ENCODE measurements at places on chromosomes 2 and 18. TPM values are rescaled to one million over a fixed set of nuclear protein-coding genes. Genes with fewer than 3 reads are reported as not detected.

DLX2 gene
- total RNA-seq: 0.24 TPM

SNORC gene
- total RNA-seq: 1.3 TPM

EIF2B4 gene
- 29.9 TPM for total RNA-seq

APLF gene
- total RNA-seq: 10.5 TPM

CHRND gene
- not detected for total RNA-seq

FEZ2 gene
- 69.0 TPM for total RNA-seq

RASGRP3 gene
- total RNA-seq: 26.9 TPM

HOXD9 gene
- 8.9 TPM for total RNA-seq

CCDC102B gene
- total RNA-seq: 17.2 TPM

ITGB6 gene
- 0.61 TPM for total RNA-seq

NOL4 gene
- under 0.01 TPM for total RNA-seq

IL36A gene
- not detected for total RNA-seq

SPDYA gene
- 0.24 TPM for total RNA-seq

NOSTRIN gene
- total RNA-seq: 0.12 TPM

PRSS56 gene
- not detected for total RNA-seq

MPPE1 gene
- 31.3 TPM for total RNA-seq

ECEL1 gene
- not detected for total RNA-seq

PSD4 gene
- 13.6 TPM for total RNA-seq

GKN2 gene
- not detected for total RNA-seq

MEIS1 gene
- total RNA-seq: 57.8 TPM

CEP192 gene
- total RNA-seq: 37.6 TPM

ALPG gene
- total RNA-seq: not detected

MTCL1 gene
- 197 TPM for total RNA-seq

PXDN gene
- total RNA-seq: 119 TPM

SIX3 gene
- not detected for total RNA-seq

C2orf66 gene
- total RNA-seq: under 0.01 TPM

ERMN gene
- 0.73 TPM for total RNA-seq

SAG gene
- not detected for total RNA-seq

KCNE4 gene
- 30.5 TPM for total RNA-seq

RGPD4 gene
- not detected for total RNA-seq

REG3A gene
- not detected for total RNA-seq

All from hair follicle dermal papilla cell (primary cell).